ENCODE measurements at places on chromosomes 7 and 10.

- no peak for DNase-seq
These were observed 119.5 kb upstream of the UNC5B start for GRCh38 chr10:71092812-71093401.

GRCh38 chr10:72329290-72330068 is 25.2 kb downstream of the DNAJB12 start:
- no peak for DNase-seq

DNA sequence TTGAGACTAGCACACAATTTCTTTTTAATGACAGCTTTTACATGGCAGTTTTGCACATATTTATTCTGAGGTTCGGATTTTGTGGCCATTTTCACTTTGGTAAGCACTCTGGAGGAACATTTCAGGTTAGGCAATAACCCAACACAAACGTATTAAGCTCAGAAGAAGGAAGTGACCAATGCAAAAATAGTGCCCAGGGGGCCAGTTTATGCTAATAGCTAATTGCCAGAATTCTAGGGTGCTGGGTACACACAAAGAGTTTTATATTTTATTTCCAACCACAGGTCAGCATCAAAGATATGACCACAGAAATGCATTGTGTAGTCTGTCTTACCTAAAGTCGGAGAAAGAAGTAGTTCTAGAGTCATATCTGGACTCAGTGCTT is 8.4 kb upstream of the AGR2 start:
- no peak for DNase-seq

GRCh38 chr10:87763086-87763861 is 54.8 kb downstream of the ATAD1 start:
- DNase-seq = no peak

DNA sequence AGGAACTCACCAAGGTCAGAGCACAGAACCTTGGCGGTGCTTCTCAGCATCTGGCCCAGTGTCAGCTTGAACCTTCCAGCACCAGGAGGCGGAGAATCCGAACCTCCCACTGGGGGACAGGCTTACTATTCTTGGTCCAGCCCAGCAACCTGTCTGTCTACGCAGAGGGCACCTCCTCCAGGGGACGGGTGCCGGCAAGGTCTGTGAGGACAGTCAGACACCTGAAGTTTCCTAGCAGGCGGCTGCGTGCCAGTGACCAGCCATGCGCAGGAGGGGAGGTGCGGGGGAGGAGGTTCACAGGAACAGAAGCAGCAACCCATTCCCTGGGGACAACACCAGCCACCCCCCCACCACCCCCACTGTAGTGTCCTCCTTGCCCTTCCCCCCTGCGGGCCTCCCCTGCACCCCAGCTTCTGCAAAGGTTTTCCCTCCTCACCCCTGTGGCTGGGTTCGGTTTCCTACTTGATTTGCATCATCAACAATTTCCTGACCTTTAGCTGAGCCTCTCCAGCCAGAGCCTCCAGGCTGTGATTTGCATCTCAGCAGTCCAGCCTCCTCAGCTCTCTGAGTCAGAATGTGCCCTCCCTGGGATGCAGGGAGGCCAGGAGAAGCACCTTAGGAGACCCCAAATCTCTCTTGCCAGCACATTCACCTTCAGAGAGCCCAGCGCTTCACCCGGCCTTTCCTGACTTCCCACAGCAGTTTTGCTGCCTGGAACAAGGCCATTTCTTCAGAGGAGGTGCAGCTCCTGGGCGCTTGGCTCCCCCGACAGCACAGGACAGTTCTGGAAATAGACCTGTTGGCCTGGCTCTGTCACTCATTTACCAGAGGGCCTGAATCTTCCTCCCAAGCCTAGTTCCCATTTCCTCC is 107.5 kb upstream of the NPS start:
- peak; percentile 64 for DNase-seq

- DNase-seq = no peak
These were observed 115.2 kb upstream of the CDCA7L start for GRCh38 chr7:22060863-22061262.

- no peak for DNase-seq
These were observed 224.2 kb upstream of the AUTS2 start for GRCh38 chr7:69374044-69374425.

GRCh38 chr7:159126311-159127260 is 18.1 kb downstream of the VIPR2 start:
- no peak for DNase-seq
